ENCODE measurements at places on chromosomes 16 and 17.

GRCh38 chr17:36818134-36818825, 119.0 kb upstream of the LHX1 start:
- DNase-seq, result no peak

DNA sequence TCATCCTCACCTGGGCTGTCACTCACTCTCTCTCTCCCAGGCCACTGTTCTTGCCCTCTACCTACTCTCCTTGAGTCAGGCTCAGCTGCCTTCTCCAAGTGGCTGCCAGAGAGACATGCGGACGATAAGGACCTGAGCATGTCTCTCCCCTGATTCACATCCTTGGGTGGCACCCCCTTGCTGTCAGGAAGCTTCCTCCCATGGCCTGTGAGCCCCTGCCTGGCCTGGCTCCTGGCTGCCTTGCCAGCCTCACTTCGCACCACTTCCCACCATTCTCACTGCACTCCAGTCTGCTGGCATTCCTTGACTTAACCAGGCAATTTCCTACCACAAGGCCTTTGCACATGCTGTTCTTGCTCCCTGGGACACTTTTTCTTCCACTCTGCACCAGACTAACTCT, 2.7 kb upstream of the ALDH3A1 start:
- DNase-seq, result no peak

DNA sequence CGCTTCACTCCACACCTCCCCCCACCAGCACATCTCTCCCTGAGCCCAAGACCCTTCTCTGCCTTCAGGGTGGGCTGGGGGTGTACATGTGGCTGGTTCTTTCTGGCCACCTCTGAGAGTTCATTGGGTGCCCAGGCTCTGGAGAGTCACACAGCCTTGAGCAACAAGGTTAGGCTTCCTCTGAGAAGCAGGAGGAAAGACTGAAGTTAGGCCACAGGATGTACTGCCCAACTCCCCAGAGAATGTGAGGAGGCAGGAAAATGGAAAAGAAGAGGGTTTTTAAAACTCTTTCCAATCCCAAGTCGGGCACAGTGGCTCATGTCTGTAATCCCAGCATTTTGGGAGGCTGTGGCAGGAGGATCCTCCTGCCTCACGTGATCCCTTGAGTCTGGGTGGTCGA, 7.3 kb downstream of the PCGF2 start:
- no peak for DNase-seq

DNA sequence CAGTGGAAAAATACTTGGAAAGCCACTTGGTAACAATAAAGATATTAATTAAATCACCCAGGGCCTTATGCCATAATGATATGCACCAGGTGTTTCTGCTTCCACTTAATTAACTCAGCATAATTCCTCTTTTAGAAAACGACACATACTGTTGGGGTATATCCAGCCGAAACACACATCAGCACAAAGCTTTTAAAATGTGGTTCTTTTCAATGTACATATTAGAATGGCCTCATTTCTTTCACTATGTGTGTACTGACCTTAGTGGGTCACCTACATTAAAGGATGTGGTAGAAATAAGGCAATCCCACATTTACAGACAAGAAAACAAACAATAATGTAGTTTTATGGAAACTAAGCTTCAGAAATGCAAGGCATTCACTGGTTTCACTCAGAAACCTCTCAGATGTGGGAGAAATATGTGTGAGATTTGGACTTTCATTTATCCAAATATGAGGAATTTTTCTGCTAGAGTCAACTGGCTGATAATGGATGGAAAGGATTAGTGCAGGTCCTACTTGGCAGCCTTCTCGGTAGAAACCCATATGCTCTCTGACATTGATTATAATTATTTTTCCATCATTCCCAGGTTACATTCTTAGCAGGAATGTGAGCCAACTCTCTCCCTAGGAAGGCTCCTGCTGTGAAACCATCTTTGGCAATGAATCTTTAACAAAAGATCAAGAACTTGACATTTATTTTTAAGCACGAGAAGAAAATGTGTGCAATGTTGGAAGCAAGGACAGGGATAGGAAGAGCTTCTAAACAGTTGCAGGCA, 66.7 kb upstream of the DHX40 start:
- no peak for DNase-seq

- DNase-seq, result no peak
Measured at GRCh38 chr16:78155791-78156345, 56.4 kb downstream of the WWOX start.

DNA sequence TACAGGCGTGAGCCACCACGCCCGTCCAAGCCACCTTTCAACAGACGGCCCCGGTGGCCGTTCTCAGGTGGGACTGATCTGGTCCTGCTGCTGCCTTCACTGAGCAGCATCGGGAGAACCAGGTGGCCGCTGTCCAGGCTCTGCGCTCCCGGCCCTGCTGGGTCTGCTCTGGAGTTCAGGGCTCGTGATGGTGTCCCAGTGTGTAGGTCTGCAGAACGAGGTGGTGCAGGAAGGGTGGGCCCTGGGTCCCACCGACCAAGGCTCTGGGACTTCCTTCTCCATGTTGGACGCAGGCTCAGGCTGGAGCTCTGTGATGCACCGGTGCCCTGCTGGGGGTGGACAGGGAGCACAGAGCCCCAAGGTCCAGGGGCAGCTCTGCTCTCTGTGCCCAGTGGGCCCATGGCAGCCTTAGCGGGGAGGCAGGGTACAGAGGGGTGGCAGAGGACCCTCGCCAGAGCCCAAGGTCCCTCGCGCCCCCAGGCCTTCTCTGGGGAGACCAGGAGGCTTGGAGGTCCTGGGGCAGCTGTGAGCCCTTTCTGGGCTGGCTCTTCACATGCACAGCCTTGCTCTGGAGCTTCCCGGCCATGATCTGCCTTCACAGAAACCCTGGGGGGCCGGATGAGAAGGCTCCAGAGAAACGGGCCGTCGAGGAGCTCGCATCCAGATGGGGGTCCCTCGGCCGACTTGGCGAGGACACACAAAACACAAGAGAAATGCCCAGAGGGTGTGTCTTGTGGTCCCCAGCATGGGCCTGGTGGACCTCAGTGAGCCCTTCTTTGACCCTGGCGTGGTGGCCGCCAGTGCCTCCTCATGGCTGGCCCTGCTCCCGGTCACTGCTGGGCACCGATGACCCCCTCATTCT, 26.9 kb upstream of the BAHCC1 start:
- DNase-seq, result no peak
